ENCODE measurements at places on chromosomes 4 and X.

GRCh38 chrX:20594985-20595384 lies 328.3 kb upstream of the RPS6KA3 start:
- no peak overlapping the region for H3K4me3 ChIP-seq
- no peak for DNase-seq
- no peaks in the 10 kb centered on the region for H3K27me3 ChIP-seq
- H3K27ac ChIP-seq: no peak overlapping the region

- no peaks in the 10 kb centered on the region for H3K36me3 ChIP-seq
- H3K27me3 ChIP-seq: no peaks in the 10 kb centered on the region
- DNase-seq: no peak
These were observed 10.5 kb upstream of the ZCCHC13 start for GRCh38 chrX:74293343-74293946.

GRCh38 chr4:80201252-80202151 lies 4.2 kb downstream of the PRDM8 start:
- H3K27me3 ChIP-seq: peaks cover 86% of the 10 kb centered on the region
- peak overlapping the region; percentile 79 for H3K27ac ChIP-seq
- peak overlapping the region; percentile 70 for H3K4me3 ChIP-seq
- peak; percentile 20 for DNase-seq
- no peaks in the 10 kb centered on the region for H3K36me3 ChIP-seq
- peaks cover 44% of the 10 kb centered on the region for H3K4me1 ChIP-seq

GRCh38 chr4:26522478-26522877 lies 32.2 kb upstream of the CCKAR start:
- H3K27me3 ChIP-seq: no peaks in the 10 kb centered on the region
- no peak overlapping the region for H3K4me3 ChIP-seq
- DNase-seq: no peak

GRCh38 chrX:143642426-143642825 lies 6.5 kb upstream of the SLITRK4 start:
- no peak overlapping the region for H3K27ac ChIP-seq
- H3K27me3 ChIP-seq: no peaks in the 10 kb centered on the region
- no peaks in the 10 kb centered on the region for H3K4me1 ChIP-seq
- H3K4me3 ChIP-seq: no peak overlapping the region
- no peak for DNase-seq
- H3K36me3 ChIP-seq: no peaks in the 10 kb centered on the region

DNA sequence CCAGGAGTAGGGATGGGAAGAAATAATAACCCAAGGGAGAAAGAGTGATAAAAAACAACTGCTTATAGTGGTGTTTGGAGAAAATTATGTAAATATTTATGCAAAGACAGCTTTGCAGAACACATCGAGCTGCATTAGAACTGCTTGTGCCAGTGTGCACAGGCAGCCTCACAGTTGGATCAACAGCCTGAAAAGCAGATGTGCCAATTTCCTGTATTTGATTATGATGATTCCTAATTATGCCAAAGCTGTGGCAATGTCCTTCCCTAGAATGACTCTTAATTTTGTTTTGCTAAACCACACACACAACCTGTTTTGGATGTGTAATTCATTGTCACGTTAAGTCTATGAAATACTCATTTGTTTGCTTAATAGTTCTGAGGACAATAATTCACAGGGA lies 30.6 kb upstream of the ANTXR2 start:
- no peak for DNase-seq
- no peak overlapping the region for H3K27ac ChIP-seq
- no peaks in the 10 kb centered on the region for H3K4me1 ChIP-seq
- no peaks in the 10 kb centered on the region for H3K27me3 ChIP-seq
- H3K4me3 ChIP-seq: no peak overlapping the region
- no peaks in the 10 kb centered on the region for H3K36me3 ChIP-seq

GRCh38 chr4:15982842-15983524 lies 20.0 kb upstream of the FGFBP2 start:
- no peak for DNase-seq
- no peaks in the 10 kb centered on the region for H3K36me3 ChIP-seq
- no peaks in the 10 kb centered on the region for H3K4me1 ChIP-seq
- no peaks in the 10 kb centered on the region for H3K27me3 ChIP-seq
- no peak overlapping the region for H3K4me3 ChIP-seq
- no peak overlapping the region for H3K27ac ChIP-seq

All from esophagus squamous epithelium (tissue), 5 donors.